ENCODE measurements at places on chromosomes 7 and 10.

DNA sequence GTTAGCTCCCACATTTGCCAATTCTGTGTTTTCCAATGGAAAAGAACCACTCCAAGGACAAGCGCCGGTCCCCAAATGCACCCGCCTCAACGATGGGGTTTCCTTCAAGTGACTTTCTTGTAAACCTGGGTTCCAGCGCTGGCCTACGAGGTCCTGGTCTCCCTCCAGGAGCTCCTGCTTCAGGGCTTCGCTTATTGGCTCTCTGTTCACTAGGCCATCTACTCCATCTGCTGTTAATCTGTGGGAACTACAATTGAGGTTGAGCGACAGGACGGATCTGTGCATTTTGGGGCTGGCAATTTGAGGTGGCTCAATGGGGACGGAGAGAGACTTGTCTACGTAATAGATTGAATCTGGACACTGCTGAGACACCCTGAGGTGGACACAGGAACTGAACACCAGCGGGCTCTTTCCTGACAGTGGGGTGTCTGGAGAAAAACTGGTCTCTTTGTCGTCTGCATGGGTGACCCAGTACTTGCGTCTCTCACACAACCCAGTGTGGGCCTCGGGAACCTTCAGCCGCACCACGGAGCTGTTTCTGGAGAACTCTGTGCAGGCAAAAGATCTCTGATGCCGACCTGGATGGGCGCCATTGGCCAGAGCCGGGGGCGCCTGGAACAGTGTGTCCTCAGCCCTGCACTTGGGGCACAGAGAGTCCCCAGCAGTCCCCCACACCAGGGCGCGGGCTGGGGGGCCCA lies 115.9 kb upstream of the ADAM12 start:
- peak; percentile 36 for DNase-seq

- DNase-seq, result no peak
Measured at GRCh38 chr10:79413196-79413595, 32.2 kb downstream of the ZCCHC24 start.

- DNase-seq, result no peak
Measured at GRCh38 chr10:92387289-92387940, 96.4 kb downstream of the MARCHF5 start.

- DNase-seq, result no peak
Measured at GRCh38 chr7:4136036-4136435, 546.1 kb upstream of the FOXK1 start.

- DNase-seq, result no peak
Measured at GRCh38 chr10:132162021-132162531, 24.7 kb upstream of the DPYSL4 start.

DNA sequence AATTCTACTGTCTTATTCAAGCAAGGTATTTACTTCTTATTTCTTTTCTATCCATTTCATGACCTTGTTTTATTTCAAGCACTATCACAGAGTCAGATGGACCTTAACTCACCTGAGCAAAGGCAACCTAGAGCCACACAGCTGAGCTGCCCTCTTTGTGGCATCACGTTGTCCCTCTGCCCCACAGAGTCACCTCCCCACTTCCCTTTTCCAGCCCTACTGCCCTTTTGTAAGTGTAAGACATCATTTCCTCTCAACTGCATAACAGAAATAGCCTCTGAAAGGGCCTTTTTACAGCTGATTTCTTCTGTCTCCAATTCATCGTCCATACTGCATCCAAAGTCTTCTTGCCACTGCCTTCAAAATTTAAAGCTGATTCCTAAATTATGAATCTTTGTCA lies 946.0 kb downstream of the NRG3 start:
- no peak for DNase-seq

DNA sequence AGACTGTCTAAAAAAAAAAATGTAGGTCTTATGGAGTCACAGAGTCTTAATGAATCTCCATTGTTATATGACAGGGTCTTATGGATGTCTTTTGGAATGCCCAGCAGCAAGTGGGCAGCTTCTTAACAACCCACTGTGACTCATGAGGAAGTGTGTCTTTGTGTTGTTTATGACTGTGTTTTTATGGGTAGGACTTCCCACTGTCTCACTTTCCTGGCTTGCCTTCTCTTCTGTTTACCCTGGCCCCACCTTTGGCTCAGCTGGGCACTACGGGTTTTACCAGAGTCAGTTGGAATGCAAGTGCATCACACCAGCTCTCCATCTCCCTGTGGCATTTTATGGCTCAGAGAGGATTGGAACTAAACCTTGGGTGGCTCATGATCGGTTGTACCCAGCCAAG lies 580.5 kb downstream of the AUTS2 start:
- no peak for DNase-seq

DNA sequence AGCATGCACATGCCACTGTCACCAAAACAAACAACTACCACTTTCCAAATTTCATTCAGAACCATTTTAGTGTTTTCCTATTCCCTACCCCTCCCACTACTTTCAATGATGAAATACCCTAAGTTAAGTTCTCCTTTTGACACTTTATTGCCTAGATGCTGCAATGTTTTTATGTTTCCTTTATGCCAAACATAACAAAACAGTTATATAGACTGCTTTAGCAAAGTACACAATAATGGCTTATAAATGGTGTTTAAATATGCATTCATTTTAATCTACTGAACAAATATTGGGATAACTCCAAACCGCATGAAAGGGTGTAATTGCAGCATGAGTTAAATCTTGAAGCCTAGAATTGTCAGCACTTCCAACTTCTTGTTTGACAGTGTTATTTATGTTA lies 69.2 kb downstream of the PHYHIPL start:
- DNase-seq, result no peak

DNA sequence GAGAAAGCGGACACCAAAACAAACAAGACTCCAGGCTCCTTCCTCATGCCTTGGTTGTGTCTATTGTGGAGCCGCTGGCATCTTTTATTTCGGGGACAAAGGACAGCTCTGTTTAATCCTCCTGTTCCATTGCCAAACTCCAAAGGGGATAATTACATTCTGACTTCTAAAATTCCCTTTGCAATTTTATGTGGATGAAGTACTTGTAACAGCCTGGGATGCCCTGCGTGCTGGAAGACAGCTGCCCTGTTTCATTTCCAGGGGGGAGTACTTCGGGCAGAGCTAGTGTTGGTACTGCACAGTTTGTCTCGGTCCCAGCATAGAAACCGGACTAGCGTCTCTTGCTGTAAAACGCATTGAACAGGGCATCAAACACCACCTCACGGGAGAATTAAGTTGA lies 90.9 kb downstream of the BAMBI start:
- peak; percentile 32 for DNase-seq

- no peak for DNase-seq
Measured at GRCh38 chr7:106110238-106110560, 1.9 kb downstream of the SYPL1 start.

DNA sequence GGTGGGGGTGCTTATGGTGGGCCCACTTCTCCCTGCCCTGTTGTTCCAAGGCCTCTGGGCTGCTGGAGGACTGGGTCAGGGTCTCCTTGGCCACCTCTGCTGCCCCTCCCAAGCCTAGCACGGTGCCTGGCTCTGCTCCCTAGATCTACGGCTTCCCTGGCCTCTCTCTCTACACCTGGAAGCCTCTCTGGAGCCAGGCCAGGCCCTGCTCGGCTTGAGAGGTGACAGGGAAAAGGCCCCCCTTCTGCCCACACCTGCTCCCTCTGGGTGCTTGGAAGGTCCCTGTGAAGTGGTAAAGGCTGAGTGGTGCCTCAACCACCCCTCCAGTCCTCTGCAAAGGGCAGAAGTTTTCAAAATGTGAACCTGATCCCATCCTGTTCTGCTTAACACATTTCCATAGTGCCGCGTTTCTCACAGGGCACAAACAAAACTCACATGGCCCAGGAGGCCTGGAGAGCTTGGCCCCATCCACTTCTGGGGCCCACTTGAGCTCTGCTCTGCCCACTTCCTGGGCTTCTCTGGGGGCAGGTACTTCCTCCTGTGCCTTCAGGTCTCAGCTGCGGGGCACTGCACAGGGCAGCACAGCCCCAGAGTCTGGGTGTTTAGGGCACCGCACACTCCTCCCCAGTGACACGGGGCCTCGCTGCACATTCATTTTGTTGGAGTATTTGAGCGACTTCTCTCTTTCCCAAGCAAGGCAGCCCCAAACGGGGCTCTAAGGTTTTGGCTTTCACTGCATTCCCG lies 169.9 kb downstream of the PIP4K2A start:
- DNase-seq, result no peak

DNA sequence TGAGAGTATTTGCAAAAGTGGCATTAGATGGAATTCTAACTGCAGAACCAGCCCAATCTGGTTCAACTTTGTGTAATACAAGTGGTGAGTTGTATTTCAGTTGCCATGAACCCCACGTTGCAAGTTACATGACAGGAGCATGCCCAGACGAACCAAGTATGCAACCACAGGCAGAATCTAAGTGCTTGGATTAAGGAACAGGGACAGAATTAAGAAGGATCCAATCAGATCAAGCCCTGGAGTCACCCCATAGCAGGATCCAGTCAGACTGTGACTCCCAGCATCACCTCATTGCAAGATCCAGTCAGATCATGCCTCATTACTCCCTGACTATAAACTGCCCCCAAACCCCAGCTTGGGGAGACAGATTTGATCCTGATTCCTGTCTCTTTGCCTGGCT lies 388.7 kb upstream of the NRP1 start:
- no peak for DNase-seq

- no peak for DNase-seq
Measured at GRCh38 chr7:133386205-133386604, 133.3 kb downstream of the EXOC4 start.

DNA sequence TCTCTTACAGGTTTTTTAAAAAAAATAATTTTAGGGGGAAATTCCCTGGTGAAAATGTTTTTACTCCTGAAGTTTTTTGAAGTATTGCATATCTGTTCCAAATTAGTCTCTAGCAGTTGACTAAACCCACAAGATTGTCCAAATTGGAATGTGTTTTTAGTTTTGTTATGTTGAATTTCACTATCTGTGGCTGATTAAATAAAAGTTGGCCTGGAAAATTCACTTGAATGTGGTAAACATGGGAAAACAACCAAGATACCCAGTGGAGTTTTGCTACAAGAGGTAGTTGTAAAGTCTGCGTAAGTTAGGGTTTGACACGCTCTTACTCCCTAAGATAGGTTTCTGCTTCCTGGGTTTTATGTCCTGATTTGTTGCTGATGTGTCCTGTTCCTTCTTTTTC lies 3.3 kb downstream of the TSGA13 start:
- no peak for DNase-seq

- DNase-seq, result no peak
Measured at GRCh38 chr10:30500963-30501504, 67.0 kb downstream of the MAP3K8 start.

GRCh38 chr7:117616694-117617093 lies 136.9 kb downstream of the CFTR start:
- DNase-seq, result no peak

GRCh38 chr7:151592868-151593486 lies 73.3 kb upstream of the RHEB start:
- DNase-seq, result no peak

GRCh38 chr7:47888371-47889265 lies 59.6 kb downstream of the PKD1L1 start:
- DNase-seq, result no peak

Data from posterior cingulate gyrus (tissue), 11 donors.